ENCODE measurements at places on chromosomes 2 and 18.

GRCh38 chr2:149652526-149652925 lies 65.0 kb upstream of the MMADHC start:
- no peak for DNase-seq

- no peak for DNase-seq
Observed at GRCh38 chr2:107062173-107062572, 176.2 kb upstream of the ST6GAL2 start.

DNA sequence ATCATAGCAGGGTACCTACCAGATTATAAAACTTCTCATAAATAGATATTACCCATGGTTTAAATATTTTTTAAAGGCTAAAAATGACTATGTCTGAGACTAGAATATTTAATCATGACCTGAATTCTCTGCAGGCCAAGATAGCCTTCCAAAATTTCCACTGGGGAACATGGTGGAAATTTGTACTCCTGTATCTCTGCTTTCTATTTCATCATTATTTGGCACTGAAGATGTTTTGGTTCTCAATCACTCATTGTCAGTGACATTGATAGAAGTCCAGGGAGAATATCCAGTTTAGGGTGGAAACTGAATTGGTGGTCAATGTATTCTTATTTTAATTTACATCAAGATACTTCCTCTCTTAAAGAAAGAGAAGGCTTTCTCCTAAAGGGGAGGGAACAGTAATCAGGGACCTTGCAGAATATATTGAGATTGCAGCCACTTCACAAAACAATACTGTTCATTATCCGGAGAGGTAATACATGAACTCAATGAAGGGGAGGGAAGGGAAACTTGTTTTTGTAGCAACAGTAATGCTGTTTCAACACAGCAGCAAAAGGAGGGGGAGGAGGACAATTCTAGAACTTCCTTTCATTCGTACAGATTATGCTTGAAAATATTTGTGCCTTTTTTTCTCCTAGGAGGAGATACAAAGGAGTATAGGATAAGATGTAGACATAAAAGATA lies 34.1 kb downstream of the EEF1B2 start:
- no peak for DNase-seq

DNA sequence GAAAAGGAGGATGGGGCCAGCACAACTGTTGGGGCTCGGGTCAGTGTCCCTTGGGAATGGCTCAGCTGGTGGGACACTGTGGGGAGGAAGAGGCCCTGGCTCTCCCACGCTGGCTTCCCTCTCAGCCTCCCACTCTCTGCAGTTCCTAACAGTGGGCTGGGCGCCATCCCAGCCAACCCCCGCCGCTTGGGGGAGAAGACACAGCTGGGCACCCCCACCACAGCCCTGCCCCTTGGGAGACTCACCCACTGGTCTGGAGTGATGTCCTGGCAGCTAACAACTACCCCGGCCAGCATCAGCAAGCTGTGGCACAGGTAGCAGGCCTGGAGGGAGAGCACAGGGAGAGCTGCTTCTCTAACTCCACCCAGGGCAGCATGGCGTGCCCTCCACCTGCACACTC lies 8.3 kb upstream of the SEMA4C start:
- DNase-seq, result no peak

DNA sequence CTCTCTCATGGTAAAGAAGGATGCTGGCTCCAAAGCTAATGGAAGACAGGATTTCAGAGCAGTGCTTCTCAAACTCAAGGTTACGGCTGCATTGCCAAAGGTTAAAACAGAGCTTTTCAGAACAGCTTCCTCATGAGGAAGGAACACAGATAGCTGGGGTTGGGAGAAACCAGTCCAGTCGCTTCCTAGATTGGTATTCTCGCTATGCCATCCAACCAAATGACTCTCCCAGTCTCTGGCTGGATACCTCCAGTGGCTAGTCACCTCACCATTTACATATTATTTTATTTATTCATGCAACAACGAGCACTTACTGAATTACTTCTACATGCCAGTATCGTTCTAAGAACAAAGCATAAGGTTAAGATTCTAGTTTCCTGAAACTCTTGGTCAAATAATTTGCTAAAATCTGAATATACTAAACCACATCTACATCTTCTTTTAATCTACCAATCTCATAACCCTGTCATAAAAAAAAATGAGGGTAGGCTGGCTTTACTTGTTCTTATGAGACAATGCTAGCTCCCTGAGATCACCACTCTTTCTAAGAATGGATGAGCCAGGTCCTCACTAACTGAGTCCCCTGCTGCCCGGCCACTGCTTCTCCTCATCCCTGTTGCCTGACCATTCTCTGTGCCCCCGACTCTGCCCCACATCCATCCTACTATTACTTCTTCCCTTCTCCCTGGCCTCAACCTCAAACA lies 20.4 kb downstream of the KDSR start:
- DNase-seq, result no peak

DNA sequence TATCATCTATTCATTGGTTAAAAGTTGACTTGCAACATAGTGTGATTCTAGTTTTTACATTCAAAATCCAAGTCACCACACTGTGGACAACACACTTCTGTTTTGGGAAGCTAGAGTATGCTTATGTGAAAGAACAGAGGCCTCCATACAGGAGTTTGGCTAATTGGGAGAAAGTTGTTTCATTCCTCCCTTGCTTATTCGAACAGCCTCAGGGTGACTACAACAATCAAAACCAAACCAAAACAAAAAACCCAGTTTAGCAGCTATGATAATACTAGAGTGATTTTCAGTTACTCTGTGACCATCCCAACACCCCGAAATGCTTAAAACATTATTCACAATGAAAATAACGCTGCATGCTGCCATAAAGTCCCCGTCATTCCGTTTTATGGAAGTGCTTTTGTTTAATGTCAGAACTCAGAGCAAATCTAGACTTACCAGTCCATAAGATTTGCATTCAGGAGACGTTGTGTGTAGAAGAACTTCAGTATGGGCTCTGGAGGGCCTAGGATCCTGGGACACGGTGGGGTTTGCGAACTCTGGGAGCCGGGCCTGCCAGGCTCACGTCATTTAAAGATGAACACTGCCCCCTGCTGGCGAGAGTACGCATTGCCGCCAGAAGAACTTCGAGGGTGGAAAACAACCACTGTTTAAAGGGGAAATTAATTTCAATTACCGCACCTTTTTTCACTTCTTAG lies 111.4 kb downstream of the FTCDNL1 start:
- DNase-seq, result peak; percentile 77

DNA sequence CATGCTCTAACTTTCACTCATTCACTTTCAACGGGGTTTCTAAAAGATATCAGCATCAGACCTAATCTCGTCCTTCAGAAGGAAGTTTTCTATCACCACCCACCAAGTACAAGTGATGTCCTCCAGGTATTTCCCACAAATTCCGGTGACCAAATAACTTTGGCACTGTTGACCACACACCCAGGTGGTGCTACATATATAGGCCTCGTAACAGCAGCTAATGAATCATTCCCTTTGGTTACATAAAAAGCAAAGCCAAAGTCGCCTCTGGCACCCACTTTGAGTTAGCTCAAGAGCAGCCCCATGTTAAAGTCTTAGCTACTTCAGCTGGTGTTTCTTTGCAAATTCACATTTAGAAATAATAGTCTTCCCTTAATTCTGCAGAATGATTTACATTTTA lies 138.2 kb upstream of the OSR1 start:
- no peak for DNase-seq

Data from midbrain (tissue), 1 donor.